ENCODE measurements at places on chromosomes 7 and 10. TPM values are rescaled to one million over a fixed set of nuclear protein-coding genes. Genes with fewer than 3 reads are reported as not detected.

The TMEM270 gene
- not detected for total RNA-seq

GRCh38 chr7:151732834-151733592 lies 143.9 kb downstream of the PRKAG2 start:
- no peak for DNase-seq

The VPS50 gene
- total RNA-seq: 24.6 TPM

GRCh38 chr10:58072634-58073033 lies 195.1 kb downstream of the IPMK start:
- DNase-seq: no peak

- DNase-seq: no peak
These were observed 164.0 kb downstream of the FANK1 start for GRCh38 chr10:126060261-126060931.

GRCh38 chr10:27736396-27736795 lies 9.2 kb downstream of the MKX start:
- no peak for DNase-seq

DNA sequence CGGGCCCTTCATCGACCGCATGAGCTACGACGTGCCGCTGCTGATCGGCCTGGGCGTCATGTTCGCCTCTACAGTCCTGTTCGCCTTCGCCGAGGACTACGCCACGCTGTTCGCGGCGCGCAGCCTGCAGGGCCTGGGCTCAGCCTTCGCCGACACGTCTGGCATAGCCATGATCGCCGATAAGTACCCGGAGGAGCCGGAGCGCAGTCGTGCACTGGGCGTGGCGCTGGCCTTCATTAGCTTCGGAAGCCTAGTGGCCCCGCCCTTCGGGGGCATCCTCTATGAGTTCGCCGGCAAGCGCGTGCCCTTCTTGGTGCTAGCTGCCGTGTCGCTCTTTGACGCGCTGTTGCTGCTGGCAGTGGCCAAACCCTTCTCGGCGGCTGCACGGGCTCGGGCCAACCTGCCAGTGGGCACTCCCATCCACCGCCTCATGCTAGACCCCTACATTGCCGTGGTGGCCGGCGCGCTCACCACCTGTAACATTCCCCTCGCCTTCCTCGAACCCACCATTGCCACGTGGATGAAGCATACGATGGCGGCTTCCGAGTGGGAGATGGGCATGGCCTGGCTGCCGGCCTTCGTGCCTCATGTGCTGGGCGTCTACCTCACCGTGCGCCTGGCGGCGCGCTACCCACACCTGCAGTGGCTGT lies 1.2 kb downstream of the SLC18A3 start:
- no peak for DNase-seq

The SEMA3E gene
- total RNA-seq: 13.5 TPM

The MYOZ1 gene
- total RNA-seq: 1.2 TPM

DNA sequence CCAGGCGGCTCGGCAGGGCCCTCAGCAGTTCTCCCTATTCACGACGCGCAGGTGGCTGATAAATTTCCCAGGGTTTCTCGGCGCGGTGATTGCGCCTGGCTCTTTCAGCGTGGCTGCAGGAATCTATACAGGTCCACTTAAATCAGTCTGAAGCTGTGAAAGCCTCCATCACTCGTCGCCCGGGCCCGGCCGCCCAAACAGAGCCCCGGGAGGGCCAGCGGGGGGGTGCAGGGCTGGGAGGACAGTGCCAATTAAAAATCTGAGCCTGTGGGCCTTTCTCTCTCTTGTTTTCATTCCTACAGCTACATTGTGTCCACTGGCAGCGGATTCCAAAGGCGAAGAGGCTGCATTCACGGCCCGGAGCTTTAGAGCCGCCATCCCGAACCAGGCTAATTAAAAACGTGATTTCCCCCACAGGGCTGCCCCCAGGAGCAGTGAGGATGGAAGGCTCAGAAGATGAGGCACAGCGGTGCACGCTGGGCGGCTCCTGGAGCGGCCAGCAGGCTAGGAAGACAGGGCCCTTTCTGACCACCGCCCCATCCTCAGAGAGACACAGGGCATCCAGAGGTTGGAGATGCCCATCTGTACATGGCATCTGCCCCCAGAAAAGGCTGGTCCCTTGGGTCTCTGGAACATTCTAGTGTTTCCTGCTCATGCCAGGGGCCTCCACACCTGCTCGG lies 100.7 kb downstream of the FAM53B start:
- no peak for DNase-seq

GRCh38 chr7:24075426-24075810 lies 208.6 kb upstream of the NPY start:
- DNase-seq: no peak

DNA sequence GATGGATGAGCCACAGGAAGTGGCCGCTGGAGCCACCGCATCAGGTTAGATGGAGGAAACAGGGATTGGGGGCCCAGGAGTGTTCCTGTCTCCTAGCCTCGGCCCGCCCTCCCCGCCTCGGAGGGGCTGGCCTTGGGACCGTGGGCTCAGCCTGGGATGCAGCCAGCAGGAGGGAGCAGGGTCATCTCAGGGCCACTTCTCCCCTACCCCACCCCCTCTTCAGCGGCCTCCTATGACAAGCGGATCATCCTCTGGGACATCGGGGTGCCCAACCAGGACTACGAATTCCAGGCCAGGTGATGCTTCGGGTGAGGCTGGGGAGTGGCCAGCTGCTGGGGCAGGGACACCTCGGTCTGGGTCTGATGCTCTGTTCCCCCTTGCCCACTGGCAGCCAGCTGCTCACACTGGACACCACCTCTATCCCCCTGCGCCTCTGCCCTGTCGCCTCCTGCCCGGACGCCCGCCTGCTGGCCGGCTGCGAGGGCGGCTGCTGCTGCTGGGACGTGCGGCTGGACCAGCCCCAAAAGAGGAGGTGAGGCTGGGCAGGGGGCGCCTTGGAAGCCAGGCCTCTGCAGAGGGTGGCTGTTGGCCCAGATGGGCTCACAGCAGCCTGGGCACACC lies 4.7 kb downstream of the LRWD1 start:
- no peak for DNase-seq

The SH2D4B gene
- total RNA-seq: 0.15 TPM

- no peak for DNase-seq
These were observed 51.2 kb upstream of the LRRC4 start for GRCh38 chr7:128082431-128082830.

The RBP4 gene
- total RNA-seq: 111 TPM

The ADK gene
- 27.2 TPM for total RNA-seq

DNA sequence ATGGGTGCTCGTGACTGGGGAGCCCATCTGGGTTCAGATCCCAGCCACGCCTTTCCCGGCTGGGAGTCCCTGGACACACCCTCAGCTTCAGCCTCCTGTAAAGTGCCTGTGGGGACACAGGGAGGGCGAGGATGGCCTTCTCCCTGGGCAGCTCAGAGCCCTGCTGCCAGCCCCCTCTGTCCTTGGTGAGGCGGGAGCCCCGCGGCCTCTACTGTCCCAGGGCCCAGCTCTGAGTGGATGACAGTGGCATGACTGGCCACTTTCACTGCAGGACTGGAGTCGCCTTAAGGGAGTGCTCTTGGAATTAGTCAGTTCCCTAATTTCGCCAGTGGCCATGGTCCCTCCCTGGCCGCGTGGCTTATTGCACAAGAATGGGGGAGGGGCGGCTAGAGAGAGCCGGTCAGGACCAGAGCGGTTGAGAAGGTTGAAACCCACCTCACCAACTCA lies 4.6 kb downstream of the BRI3 start:
- peak; percentile 72 for DNase-seq

GRCh38 chr7:35647171-35647574 lies 47.8 kb downstream of the HERPUD2 start:
- no peak for DNase-seq

- DNase-seq: no peak
These were observed 90.3 kb downstream of the MICALL2 start for GRCh38 chr7:1368682-1369571.

GRCh38 chr7:2173189-2173827 lies 59.4 kb downstream of the MAD1L1 start:
- no peak for DNase-seq

DNA sequence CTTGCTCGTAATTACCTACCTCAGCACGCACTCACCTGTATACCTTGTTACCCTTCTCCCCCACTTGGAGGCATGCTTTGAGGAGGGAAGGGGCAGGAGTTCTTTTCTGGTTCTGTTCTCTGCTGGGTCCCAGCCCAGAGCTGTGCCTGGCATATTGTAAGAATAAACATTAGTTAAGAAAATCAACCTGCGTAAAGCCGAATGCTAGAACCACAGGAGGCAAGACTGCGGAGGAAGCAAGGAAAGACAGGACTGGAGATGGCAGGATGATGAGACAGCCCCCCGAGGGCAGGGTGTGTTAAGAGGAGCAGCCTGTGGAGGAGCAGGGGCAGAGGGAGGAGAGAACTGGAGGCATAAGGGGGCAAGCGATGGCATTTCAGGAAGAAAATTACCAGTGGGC lies 9.5 kb downstream of the C10orf53 start:
- DNase-seq: no peak

DNA sequence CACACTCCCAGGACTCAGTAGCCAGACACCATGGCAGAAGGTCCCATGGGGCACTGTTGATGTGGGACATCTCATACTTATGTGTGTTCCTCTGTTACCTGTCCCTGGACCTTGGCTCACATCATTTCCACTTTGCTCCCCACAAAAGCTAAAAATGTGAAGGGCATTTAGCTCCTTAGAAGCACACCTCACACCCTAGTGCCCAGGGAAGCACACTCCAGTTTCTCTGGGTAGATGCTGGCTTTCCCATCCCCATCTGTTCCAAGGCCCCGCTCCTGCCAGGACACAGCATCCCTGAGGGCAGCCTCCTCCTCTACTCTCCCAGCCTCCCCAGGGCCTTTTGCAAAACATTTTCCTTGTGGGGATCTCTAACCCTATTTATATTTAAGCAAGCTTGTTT lies 572.4 kb upstream of the MGMT start:
- DNase-seq: no peak

The KCNH2 gene
- 0.29 TPM for total RNA-seq

- DNase-seq: no peak
These were observed 3.1 kb downstream of the FZD1 start for GRCh38 chr7:91267171-91267955.

GRCh38 chr7:18849130-18849529 lies 268.3 kb downstream of the TWIST1 start:
- DNase-seq: no peak

The CDC123 gene
- 87.5 TPM for total RNA-seq

DNA sequence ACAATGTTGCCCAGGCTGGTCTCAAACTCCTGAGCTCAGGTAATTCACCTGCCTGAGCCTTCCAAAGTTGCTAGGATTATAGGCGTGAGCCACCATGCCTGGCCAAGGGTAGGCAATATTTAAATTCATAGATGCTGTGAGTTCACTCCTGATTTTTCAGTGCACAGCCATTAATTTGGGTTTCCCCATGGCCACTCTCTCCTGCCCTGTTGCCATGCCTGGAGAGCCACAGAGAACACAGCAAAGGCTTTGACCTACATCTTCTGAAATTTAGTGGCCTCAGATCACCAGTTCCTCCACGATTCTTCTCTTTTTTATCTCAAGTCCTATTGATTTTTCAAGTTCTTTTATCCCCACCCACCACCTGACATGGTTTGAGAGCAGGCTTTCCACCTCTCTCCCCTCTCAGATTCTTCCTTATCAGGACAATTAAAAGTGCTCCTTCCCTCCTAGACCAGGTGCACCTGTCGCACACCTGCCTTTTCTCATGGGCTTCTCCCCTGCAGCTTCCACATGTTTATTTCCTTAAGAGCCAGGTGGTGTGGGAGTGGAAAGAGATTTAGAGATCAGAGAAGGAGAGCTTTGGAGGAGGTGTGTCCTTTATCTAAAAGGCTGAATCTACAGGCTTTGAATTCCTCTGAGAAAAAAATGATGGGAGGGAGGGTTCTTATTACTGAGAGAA lies 123.8 kb downstream of the ADRA2A start:
- no peak for DNase-seq

The ACHE gene
- 4.3 TPM for total RNA-seq

- no peak for DNase-seq
These were observed 17.1 kb downstream of the PDLIM1 start for GRCh38 chr10:95273393-95274312.

GRCh38 chr7:27160546-27161213 lies 4.2 kb upstream of the HOXA7 start:
- DNase-seq: peak; percentile 91

DNA sequence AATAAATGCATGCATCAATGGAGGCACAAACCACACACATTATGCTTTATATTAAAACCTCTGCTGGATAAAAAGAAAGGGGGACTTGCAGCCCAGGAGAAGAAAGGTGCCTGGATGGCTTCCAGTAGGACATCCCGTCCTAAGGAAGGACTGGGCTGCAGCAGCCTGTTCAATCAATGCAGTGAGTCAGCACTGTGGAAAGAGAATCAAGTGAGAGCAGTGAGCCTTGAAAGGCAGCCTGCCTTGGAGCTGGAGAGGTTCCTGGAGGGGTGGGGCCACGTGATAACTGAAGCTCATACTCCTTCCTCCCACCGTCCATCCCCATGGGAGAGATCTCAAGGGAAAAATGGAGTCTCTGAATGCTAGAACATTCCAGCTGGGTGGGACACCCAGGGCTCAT lies 501.2 kb downstream of the ADRA2A start:
- DNase-seq: no peak

DNA sequence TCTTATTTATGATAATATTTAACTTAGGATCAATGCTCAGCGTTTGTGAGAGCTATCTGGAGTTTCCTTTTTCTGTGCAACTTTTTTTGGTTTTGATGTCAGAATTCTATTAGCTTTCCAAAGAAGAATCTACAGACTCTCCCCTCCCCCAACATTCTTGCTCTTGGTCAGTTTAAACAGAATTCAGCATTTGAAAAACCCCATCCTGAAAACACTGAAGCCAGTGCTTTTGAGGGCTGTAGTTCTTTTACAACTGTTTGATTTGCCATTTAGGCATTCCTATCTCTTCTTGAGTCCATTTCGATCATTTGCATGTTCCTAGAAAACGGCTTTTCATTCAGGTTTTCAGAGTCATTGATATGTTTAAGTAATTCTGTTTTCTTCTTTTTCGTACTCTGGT lies 15.6 kb upstream of the CXCL12 start:
- DNase-seq: no peak

The FAM241B gene
- 8.5 TPM for total RNA-seq

DNA sequence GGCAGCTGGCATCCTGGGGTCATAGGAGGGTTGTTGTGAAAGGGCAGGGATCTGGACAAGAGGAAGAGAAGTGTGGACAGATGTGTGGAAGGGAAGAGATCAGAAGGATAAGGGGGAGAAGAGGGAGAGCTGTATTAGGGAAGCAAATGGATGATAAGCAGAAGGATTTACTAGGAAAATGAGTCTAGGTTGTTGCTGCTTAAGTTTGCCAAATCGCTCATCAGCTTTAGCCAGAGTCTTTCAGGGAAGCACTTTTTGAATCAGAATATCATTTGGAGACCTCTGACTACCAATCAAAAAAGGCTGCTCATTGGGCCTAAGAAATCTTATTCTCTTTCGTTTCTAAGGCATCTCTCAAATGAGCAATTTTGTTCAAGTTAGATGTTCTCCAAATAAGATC lies 2.6 kb upstream of the CSGALNACT2 start:
- no peak for DNase-seq

GRCh38 chr7:131829947-131830558 lies 273.6 kb upstream of the PODXL start:
- no peak for DNase-seq

Measured in breast epithelium (tissue), 4 donors.